Bone marrow (tissue), 2 donors: ENCODE measurements at places on chromosomes 7 and 10.

GRCh38 chr10:86651631-86652331 is 2.6 kb upstream of the OPN4 start:
- no peak for DNase-seq

GRCh38 chr7:45112648-45113047 is 1.2 kb upstream of the TBRG4 start:
- DNase-seq = no peak

- no peak for DNase-seq
These were observed 67.1 kb downstream of the CUBN start for GRCh38 chr10:17062493-17062892.

DNA sequence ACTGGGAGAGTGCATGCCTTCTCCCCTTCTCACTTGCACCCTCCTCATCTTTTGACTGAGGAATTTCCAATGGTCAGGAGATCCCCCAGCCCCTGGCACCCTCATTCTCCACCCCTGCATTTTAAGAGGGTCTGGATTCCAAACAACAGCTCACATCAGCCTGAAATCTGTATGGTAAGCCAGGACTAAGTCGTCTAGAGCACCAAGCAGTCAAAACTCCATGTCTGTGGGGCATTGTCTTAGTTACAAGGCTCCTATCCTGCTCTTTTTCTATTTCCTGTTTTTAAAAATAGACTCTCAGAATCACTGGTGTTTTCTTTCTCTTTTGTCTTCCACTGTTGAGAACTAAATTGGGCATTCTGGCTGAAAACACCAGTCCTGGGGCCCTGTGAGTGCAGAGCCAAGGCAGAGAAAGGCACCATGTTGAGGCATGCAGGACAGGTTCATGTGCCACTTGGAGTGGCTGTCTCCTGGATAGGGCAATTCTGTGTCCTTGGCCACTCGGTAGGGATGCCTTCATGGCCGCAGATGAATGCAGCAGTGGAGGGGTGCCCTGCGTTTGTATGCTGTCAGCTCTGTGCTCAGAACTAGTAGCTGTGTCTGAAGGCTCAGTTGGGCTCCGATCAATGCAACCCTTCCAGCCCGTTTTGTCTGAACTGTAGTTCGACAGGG is 216.6 kb upstream of the YAE1 start:
- no peak for DNase-seq

DNA sequence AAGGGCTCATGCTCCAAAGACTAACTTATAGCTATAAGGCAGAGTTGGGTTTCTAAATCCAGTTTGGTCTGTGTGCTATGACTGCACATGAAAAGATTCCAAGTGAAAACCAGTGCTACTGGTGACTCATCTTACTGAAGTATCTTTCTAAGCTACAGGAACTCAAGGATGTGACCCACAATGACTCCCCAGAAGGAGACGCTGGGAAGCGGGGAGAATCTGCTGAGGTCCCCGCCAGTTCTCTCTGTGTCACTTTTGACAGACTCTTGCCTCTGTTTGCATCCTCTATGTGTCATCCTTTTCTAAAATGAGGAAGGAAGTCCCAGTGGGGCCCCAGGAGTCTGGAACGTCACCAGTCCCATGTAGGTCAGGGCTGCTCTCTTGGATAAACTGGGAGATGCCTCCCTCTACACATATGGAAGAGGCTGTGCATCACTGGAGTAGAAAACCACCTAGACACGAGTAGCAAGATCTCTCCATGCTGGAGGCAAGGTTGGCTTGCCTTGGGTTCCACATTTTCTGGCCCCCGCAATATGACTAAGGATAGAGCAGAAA is 28.8 kb upstream of the GPR26 start:
- DNase-seq = no peak

GRCh38 chr10:47454780-47455058 is 29.2 kb downstream of the ANXA8 start:
- no peak for DNase-seq

DNA sequence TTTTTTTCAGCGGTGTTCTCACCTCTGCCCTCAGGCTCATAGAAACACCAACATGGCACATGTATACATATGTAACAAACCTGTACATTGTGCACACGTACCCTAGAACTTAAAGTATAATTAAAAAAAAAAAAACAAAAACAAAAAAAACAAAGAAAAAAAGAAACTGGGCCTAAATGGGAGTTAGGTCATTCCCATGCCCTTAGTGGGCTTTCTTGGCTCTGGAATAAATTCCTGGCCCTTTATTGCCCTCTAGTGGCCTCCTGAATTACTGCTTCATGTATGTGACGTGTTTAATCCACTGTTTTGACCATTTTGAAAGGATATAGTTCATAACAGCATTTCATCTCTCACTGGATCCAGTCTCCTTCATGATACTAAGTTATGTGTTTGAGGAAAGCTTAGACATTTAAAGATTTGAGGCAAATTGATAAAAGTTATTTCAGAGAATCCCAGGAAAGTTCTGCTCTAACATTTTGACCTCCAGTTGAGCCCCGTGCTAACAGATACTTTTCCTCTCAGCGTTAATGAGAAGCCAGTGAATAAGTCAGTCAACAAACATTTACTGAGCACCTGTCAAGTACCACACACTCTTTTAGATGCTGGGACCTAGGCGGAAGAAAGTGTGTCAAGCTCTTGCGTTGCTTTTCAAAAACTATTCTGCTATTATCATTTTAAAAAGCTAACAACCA is 54.7 kb upstream of the SYPL1 start:
- no peak for DNase-seq

- no peak for DNase-seq
These were observed 21.3 kb downstream of the CHST15 start for GRCh38 chr10:124072106-124072505.

- DNase-seq = no peak
These were observed 473 bp upstream of the ZNF32 start for GRCh38 chr10:43649185-43649523.

GRCh38 chr7:148270576-148270975 is 320.0 kb upstream of the C7orf33 start:
- DNase-seq = no peak

DNA sequence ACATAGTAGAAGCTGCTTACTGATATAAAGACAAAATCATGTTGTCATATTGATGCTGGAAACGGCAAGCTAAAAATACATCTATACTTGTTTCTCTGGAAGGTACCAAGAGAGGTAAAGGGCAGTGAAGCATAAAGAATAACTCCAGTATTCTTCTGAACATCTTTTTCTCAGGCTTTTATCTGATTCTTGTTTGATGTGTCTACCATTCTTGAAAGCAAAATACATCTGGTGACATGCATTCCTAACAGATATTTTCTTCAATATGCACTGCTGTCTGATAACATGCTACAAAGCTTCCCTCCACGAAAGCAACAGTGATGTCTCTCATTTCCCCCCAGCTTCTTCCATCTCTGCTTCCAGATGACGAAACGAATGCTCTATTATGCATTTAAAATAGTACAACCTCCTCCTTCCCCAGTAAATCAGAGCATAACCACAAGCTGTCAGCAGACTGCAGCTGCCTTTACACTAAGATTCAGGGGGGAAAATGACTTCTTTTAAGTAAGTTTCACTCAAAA is 100.8 kb downstream of the ARHGAP21 start:
- peak; percentile 20 for DNase-seq

GRCh38 chr10:93288679-93289634 is 193.2 kb downstream of the MYOF start:
- DNase-seq = peak; percentile 26

DNA sequence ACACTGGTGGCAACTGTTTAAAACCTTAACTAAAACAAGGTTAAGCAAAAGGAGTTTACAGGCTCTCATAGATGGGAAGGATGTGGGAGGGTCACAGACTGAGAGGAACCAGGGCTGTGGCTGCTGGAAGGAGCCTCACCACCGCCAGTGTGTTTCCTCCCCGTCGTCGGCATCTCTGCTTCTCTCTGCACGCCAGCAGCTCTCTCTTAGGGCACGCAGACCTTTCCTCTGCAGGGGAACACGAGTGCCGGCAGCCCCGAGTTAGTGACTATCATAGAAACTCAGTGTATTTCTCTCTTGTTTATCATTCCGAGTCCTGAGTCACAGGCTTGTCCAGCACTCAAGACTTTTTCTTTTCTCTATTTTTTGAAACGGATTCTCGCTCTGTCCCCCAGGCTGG is 8.1 kb upstream of the SH2D4B start:
- peak; percentile 97 for DNase-seq

DNA sequence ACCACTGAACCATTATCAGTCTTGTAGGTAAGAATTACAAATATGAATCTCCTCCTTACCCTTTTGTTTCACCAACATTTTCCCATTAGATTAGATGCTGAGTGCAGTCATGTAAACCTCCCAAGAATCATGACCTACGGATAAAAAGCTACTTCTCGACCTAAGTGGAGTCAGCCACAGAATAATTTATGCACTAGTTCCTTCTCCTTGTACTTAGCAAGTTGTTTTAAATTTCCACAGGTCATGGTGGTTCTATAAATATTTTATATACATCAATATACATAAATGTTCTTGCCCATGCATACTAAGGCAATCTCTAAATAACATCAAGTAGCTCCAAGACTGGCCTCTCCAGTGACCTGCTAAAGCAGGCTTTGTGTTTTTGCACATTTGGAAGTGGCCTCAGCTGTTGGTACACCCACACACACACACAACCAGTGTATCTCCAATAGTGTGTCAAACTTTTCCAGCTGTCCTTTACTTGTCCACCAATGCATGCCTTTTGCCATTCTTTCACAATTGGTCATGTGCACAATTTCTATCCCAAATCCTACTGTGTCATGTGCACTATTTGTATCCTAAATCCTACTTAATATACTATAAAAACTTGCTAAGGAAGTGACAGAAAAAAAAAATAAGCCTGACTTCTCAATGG is 21.5 kb downstream of the LMOD2 start:
- no peak for DNase-seq

- no peak for DNase-seq
These were observed at the start of gene AMZ1 for GRCh38 chr7:2687881-2688318. TSS of gene AMZ1 (plus strand) at chr7:2688202. CDS start at chr7:2700452, 12,250 bp downstream.

DNA sequence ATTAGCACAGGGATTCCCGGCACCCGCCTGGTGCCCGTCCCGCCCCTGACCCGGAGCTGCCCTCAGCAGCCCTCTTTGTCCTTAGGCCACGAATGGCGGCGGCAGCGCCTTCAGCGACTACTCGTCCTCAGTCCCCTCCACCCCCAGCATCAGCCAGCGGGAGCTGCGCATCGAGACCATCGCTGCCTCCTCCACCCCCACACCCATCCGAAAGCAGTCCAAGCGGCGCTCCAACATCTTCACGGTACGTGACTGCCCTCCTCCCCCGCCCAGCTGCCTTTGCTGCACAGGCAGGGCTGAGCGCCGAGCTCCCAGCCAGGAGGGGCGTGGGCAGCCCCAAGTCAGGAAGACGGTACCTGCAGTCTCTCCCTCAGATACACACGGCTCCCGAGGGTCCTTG is 33.6 kb downstream of the AGAP3 start:
- no peak for DNase-seq

GRCh38 chr10:32059472-32059871 is 3.2 kb upstream of the KIF5B start:
- no peak for DNase-seq

GRCh38 chr7:69776611-69777010 is 178.3 kb downstream of the AUTS2 start:
- no peak for DNase-seq

DNA sequence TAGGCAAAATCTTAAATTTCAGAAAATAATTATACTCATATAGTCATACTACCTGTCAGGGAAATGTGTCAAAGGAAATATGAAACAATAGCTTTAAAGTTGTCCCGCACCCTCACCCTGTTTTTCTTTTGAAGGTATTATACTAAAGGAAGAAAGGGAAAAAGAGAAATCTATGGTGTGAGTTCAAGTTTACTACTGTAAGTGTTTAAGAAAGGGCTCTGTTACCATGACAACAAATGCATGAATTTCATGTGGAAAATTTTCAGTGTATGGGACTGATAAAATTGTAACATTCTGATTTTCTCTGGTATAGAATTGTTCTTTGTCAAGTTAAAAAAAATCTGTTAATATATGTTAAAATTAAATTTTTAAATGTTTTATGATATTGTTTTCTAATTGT is 229.8 kb downstream of the ADK start:
- DNase-seq = no peak

DNA sequence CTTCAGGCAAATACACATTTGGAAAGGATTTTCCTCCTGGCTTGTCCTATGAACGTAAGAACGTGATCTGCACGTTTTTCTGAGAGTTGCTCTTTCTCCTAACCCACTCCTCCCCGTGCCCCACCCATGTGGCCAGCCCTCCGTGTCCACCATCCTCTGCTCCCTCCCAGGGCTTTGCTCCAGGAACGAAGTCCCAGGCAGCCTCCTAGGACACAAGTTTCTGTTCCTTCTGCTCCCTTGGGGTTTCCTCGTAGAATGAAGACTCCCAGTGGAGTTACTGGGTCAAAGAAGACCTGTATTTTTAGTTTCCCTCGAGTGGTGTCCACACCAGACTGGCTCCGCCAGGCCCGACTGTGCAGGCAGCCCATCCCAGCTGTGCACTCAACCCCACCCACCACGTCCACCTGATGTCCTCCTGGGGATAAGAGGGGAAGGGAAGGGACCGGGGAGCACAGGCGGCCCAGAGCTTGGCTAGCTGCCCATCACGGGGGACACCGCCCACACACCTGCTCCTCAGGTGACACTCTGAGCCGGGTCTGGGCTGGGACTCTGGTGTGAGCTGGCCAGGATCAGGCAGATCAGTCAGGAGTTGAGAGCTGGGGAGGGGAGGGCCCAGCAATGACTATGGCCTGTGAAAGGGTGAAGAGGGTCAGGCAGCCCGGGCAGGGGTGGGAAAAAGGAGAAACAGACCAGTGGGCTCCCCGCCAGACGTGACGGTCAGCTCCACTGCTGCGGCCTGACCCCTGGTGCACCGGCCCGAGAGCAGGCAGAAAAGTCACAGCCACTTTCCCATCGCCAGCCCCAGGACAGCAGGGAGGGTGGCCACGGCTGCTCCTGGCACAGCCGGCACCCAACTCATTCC is 54.3 kb upstream of the PPP2R2D start:
- no peak for DNase-seq

- no peak for DNase-seq
These were observed 15.1 kb downstream of the PSAP start for GRCh38 chr10:71835671-71836595.

GRCh38 chr10:22911889-22912762 is 15.7 kb upstream of the ARMC3 start:
- DNase-seq = no peak

DNA sequence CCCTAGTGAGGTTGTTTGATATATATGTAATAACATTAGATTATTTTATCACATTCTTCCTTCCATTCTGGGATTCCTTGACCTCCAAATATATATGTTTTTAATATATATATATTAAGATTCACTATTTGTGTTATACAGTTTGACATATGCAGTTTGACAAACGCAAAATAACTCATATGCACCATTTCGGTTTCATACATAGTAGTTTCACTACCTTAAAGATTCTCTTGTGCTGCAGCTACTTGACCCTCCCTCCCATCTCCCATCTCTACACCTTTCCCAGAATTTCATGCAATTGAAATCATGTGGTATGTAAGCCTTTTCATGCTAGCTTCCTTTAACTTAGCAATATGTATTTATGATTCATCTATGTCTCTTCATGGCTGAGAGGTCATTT is 1244.4 kb downstream of the SORCS3 start:
- DNase-seq = no peak
